ENCODE measurements at places on chromosomes 1 and 21.

DNA sequence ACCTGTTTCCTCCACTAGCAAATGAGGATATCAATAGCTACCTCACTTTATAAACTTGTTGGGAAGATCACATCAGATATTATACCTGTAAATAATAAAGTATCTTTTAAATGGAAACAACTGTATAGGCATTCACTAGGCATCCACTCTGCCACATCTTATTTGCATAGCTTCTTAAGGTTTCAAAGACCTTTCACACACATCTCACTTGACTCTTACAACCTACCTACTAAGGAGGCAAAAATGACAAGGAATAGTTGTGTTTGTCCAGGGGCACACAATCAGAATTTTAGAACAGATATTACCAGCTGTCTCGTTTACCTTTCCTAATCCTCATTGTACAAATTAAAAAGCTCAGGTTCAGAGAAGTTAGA lies 51.5 kb downstream of the VANGL2 start:
- no peak for DNase-seq

GRCh38 chr1:212595787-212596714 lies 12.5 kb upstream of the ATF3 start:
- DNase-seq: no peak

GRCh38 chr1:41811051-41811795 lies 107.5 kb downstream of the HIVEP3 start:
- no peak for DNase-seq

DNA sequence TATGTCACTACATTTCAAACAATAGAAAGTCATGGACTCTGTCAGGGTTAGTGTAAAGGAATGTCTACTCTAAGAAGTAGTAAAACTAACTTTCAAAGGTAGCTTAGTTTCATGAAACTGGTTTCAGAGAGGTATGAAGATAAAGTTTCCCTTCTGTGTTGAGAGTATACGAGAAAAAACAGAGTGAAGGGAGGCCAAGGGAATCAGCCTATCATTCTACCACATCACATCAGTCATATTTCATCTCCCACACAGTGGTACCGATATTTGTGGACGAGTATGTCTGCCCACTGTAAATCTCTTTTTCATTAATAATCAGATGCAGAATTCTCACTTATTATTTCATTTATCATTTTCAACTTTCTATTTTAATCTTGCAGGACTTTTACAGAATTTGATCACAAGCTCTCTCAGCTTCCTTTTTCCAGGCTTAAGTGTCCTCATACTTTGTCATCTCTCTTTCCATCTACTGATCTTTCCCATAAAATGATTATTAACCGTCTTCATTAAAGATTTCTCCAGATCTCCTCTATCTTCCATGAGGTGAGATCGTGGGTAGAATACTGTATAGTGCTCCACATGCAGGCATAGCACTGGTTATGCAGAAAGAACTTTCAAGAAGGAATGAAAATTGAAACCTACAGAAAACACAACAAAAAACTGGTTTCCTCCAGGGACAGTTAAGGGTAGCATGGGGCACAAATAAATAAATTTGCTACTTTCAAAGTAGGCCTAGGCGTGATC lies 11.5 kb upstream of the IFI16 start:
- no peak for DNase-seq

GRCh38 chr1:87650306-87650705 lies 321.6 kb downstream of the LMO4 start:
- no peak for DNase-seq

DNA sequence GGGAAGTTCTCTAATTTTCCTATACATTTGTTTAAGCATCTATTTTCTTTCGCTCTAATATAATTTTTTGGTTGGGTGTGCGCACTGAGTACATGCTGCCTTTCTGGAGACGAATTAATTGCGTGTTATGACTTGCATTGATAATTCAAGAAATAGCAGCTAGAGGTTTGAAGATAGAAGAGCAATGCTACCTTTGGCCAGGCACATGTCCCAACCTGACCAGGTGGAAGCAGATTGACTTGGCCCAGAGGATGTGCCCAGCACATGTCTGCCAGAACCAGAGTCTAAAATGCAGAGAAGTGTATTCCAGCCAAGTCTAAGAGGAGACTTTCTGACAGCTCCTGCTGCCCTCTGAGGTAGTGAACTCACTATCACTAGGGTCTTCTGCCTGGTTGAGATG lies 114.3 kb downstream of the SLC35F3 start:
- no peak for DNase-seq

- no peak for DNase-seq
Measured at GRCh38 chr21:33712022-33712803, 69.9 kb downstream of the ITSN1 start.

- no peak for DNase-seq
Measured at GRCh38 chr1:206739411-206740076, 31.0 kb upstream of the IL19 start.
